ENCODE measurements at places on chromosomes 5 and 9.

GRCh38 chr5:144254552-144254951 lies 83.9 kb downstream of the KCTD16 start:
- no peak for DNase-seq

GRCh38 chr5:119049824-119050449 lies 20.9 kb upstream of the DMXL1 start:
- DNase-seq: no peak

DNA sequence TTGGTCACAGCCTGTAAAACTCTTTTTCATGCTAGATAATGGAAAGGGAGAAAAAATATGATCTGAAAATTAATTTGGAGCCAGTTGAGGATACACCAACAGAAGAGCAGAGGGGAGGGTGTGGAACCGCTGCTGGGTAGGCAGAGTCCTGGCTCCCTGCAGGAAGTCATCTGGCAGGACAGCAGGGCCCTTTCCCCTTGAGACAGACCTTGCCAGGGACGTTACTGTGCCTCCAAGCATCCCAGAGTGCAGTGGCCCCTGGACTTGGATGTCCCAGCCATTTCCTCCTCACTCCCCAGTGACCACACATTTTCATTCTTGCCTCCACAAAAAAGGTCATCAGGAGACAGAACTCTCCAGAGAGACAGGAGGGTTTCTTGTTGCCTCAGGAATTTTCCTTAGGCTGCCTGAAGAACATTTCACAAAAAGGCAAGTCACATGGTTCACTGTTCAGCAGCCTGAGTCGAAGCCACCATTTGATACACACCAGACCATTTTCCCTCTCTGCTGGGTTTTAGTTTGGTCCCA lies 5.9 kb downstream of the TRPM3 start:
- DNase-seq: no peak

GRCh38 chr9:88737876-88738275 lies 202.9 kb downstream of the NXNL2 start:
- no peak for DNase-seq

DNA sequence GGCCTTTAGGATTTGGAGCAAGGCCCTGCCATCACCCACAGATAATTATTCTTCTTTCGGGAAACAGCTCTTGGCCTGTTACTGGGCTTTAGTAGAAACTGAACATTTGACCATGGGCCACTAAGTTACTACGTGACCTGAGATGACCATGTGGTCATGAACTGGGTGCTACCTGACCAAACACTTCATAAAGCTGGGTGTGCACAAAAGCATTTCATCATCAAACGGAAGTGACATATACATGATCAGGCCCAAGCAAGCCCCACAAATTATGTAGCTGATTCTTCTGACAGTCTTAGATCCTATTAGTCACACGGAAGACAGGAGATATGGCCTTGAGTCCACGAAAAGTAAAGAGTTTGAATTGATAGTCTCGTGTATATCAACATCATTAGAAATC lies 130.9 kb upstream of the FBN2 start:
- DNase-seq: no peak

DNA sequence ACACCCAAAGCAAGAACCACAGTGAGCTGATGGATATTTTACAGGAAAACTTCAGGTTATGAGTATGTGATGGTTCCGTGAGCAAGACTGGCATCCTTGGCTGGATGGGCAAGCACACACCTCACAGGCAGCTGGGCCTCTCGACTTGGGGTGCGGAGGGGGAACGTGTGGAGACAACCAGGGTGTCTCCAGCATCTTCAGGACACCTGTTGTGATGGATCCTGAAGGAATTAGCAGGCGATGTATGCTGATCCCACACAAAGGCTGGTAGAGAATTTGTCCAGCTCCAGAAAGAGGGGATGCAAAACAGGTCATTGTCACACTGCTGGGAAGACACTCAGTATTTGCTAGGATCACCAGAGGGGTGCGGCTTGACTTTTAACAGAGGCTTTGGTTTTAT lies 42.7 kb downstream of the SECISBP2 start:
- DNase-seq: no peak

DNA sequence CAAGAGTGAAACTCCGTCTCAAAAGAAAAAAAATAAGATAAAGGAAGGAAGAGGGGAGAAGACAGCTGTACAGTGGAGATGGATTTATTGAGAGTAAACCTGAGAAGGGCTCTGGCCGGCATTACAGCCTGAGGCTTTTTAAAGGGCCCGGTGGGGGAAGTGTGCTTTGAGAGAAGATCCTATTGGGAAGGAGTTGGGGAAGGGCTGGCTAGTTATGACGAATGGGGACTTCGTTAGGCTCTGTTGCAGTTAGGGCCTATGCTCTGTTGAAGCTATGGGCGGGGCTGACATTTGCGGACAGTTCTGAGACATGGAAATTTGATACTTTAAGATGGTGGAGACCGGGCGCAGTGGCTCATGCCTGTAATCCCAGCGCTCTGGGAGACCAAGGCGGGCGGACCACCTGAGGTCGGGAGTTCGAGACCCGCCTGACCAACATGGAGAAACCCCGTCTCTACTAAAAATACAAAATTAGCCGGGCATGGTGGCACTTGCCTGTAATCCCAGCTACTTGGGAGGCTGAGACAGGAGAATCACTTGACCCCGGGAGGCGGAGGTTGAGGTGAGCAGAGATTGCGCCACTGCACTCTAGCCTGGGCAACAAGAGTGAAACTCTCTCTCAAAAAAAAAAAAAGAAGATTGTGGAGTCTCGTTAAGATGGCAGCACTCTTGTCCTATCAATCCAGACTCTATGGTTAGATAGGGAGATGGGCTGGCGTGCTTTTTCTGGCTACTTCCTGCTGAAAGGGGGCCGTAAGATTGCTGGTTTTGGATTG lies 33.2 kb downstream of the C9orf50 start:
- DNase-seq: no peak
